ENCODE measurements at places on chromosomes 1 and 21.

GRCh38 chr1:204891860-204892259 lies 21.2 kb downstream of the NFASC start:
- DNase-seq: no peak

DNA sequence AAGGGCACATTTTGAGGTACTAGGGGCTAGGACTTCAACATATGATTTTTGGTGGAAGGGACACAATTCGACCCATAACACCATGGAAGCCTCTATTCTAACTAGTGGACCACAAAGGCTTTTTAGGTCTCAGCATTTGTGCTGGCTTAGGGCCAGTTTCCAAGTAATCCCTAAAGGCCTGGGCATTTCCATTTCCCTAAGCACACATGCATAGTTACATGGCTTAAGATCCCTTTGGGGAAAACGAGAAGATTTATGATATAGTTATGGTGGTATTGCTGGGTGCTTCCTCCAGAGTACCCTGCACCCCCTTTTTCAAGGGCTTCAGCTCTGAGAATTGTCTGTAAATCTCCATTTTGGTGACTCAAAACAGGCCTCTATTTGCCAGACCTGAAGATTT lies 28.2 kb upstream of the TMEM54 start:
- DNase-seq: no peak

DNA sequence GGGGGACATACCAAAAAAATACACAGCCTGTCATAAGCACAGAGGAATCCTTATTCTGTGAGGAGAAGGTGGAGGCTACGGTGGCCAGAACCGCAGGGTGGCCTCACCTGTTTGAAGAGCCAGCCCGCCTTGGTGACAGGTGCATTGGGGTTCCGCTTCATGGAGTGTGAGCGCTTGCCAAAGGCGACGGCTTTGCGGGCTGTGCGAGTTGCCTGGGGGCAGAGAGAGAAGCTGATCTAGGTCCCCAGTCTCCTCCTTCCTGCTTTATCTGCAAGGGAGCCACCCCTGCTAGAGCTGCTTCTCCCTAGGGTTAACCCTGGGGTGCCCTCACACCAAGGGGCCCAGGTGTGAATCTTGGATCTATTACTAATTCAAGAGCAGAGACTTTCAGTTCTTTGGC lies 54.3 kb upstream of the GOLT1A start:
- no peak for DNase-seq

DNA sequence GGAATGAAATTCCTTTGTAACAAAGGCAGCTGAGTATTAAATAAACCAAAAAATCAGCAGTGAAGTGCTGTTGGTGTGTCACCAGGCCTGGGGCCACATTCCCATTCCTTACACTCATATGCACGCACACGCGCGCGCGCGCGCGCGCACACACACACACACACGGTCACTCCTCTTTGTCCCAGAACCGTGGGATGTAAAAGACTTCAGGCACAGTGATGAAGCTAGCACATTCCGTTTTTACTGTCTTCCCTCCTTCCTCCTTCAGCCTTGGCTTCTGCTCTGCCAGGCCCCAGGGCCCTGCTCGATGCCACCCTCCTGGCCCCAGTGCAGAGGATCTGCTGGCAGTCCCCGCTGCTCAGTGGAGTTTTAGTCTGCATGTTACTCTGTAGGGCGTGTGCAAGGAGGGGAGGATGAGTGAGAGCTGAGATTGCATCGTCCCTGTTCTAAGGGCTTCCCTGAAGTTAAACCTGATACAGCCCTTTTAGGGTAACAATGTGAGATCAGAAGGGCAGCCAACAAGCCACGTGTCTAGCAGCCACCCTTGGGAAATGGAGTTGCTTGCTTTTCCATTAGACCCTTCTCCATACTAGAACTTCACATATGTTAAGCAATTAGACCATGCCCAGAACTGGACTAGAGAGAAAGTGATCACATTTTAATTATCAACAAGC lies 71.7 kb upstream of the WDR26 start:
- no peak for DNase-seq

GRCh38 chr21:35696644-35697043 lies 363.7 kb downstream of the SETD4 start:
- no peak for DNase-seq

GRCh38 chr1:99766378-99766800 lies at the start of gene FRRS1:
FRRS1 (minus strand) TSS chr1:99766635; CDS start chr1:99748768, 17,867 bp downstream.
- DNase-seq: peak; percentile 49

- DNase-seq: no peak
Observed at GRCh38 chr1:201584471-201585092, 45.7 kb downstream of the NAV1 start.

GRCh38 chr1:201946224-201946908 lies at the start of gene LMOD1:
LMOD1 (minus strand) TSS chr1:201946548; CDS start chr1:201946340, 208 bp downstream.
- no peak for DNase-seq

DNA sequence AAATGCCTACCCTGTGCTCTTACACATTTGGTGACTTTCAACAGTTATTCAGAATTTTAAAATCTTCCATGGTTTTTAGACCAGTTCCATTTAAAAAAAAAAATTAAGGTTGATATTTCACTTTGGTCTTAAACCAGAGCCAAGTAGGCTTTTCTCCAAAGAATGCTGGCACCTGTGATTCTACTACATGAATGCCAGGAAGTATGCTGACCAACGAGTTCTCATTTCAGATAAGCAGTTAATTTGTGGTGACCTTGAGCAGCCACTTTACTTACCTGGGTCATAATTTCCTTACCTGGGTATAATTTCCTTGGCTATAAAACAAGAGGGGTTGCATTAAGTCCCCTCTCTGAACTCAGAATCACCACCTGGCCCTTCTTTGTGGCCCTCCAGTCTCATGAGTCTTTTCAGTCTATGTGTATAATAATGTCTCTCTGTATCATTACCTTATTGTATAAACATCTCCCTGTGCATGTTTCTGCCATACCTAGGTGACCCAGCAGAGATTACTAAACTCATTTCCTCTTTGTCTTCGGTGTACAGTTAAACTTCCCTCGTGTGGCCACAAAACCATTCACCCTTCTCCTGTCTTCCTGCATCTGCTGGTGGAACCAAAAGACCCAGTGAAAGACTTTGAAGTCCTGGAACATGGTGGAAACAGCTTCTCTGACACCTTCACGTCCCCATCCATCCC lies 139.1 kb upstream of the DPT start:
- no peak for DNase-seq

- DNase-seq: no peak
Observed at GRCh38 chr1:92957030-92957734, 4.1 kb downstream of the DIPK1A start.

DNA sequence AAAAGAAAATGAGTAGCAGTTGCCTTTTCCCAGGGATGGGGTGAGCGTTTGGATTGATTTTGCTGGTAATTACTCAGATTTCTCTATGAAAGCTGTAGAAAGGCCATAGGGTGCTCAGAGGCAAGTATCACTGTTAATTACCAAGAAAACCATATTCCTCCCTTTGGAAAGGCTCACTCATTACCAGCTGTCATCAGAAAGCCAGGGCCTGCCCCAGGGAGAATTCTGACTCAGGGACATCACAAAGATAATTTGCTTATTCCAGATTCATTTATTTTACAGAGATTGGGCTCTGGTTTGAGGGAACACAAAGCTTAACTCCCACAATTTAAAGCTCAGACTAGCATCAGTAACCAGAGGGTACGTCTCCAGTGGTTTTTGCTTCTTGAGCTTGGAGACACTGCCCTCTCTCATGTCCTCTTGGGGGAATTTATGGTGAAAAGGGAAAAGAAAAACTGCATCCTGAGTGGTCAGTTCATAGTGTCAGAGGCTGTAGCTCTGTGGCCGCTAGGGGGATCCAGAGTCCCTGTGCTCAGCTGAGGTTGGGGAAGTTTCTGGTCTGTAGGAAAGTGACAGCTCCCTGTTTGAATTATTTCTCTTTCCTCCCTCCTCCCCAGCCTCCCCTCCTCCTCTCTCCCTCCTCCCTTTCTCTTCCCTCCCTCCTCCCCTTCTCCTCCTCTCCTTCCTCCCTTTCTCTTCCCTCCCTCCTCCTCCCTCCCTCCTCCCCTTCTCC lies 204.3 kb downstream of the KCNJ6 start:
- peak; percentile 10 for DNase-seq

- DNase-seq: no peak
Observed at GRCh38 chr1:81554108-81554507, 246.6 kb upstream of the ADGRL2 start.

GRCh38 chr1:12171206-12172041 lies 4.6 kb downstream of the TNFRSF1B start:
- peak; percentile 79 for DNase-seq

DNA sequence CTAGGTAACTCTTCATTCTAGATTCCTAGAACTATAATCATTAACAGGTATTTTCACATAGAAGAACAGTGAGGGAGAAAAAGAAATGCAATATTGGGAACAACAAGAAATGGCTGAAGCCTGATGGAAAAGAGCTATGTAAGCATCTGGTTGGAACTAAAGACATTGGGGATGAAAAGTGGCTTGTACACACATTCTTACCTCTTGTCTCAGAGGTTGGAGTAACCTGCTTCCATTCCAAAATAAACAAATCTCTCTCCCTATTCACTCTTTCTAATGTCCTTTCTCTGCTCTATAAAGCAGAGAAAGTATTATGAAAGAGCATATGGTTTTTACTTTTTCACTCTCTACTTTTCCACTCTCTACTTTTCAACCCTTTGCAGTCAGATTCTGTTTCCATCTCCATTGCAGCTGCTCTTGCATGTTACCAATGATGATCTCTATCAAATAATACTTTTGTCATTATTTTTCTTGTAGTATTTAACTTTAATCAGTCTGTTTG lies 37.5 kb downstream of the CMPK1 start:
- DNase-seq: no peak

DNA sequence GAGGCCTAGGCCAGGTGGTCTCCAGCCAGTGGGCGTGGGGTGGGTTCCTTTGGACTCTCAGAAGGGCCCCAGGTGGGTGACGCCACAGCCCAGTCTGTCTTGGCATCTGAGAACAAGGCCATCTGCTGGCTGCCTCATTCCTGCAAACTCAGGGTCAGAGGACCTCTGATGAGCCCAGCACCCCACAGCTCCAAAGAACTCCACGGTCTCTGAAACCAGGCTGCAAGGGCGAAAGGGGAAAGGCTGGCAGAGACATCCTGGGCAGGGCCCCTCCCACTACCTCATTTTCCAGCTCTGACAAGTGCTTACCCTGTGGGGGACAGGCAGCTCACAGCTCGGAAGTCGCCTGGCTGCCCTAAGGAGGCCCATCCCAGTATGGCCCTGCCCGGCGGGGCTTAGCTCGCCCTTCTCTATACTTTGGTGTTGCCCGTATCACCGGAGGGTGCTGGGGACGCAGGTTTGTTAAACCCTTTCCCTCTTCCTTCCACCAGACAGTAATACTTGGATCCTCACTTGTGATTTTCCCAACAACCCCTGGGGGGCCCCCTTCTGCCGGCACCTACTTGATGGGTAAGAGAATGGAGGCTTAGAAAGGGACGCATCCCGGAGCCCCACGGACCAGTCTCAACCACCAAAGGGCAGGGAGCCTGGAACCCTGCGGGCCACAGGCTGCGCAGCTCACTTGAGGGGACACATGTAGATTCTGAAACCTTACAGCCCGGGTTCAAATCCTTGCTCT lies 10.9 kb upstream of the EDN2 start:
- no peak for DNase-seq

- no peak for DNase-seq
Observed at GRCh38 chr1:4726620-4727341, 72.4 kb downstream of the AJAP1 start.

- no peak for DNase-seq
Observed at GRCh38 chr1:112633628-112634027, 14.0 kb downstream of the CAPZA1 start.

GRCh38 chr1:61334718-61335589 lies 252.6 kb downstream of the NFIA start:
- no peak for DNase-seq

DNA sequence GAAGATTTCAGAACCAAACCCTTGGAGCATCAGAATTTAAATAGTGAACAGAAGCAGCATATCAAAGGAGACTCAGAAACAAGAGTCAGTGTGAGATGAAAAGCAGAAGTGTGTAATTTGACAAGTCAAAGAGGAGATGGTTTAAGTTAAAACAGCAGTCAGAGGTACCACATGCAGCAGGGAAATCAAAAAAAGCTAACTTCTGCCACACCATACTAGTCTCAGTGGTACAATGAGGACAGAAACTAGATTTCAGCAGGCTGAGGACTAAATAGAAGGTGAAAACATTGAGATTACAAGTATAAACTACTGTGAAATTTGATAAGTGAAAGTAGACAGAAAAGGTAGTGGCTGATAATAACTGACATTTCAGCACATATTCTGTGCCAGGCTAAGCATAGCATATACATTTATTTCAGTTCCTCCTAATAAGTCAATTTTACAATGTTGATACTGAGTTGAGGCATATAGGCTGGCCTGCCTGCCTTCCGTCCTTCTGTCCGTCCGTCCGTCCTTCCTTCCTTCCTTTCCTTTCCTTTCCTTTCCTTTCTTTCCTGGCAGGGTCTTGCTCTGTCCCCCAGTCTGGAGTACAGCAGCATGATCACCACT lies 12.6 kb downstream of the SUCO start:
- no peak for DNase-seq

Measured in CD4-positive, alpha-beta T cell treated with Interleukin-17A for 1 hour (primary cell).